Endodermal cell (in vitro differentiated cells): ENCODE measurements at places on chromosomes 4 and X. TPM values are rescaled to one million over a fixed set of nuclear protein-coding genes. Genes with fewer than 3 reads are reported as not detected.

- no peak overlapping the region for H3K27ac ChIP-seq
- H3K27me3 ChIP-seq = no peaks in the 10 kb centered on the region
- no peak for DNase-seq
- H3K4me3 ChIP-seq = peak overlapping the region; percentile 37
- no peaks in the 10 kb centered on the region for H3K4me1 ChIP-seq
These were observed 179.9 kb upstream of the PPP3CA start for GRCh38 chr4:101527188-101527587.

DNA sequence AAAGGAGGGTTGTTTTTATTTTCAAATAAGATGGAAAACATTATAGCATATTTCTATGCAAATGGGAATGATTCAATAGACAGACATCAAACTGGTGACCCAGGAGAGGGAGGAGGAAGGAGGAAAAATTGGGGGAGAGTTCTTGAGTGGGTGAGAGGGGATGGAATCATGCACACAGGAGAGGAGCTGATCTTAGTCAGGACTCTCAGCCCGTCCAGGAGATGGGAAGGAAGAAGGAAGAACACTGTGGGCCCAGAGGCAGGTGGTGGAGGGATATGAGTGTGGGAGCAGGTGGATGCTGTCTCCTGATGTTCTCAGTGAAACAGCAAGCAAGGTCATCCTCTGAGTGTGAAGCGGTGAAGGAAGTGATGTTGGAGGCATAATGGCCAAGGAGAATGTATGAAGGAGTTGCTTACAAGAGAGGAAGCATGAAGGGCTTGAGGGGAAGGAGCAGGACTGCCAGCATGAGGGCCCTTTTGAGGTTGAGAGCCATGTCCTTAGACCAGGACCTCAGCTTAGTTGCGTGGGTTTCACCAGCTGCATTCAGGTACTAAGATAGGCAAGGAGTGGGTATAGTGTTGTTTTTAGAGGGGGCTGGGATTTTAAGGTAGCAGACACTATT, 161.7 kb upstream of the NAP1L5 start:
- no peak for DNase-seq
- no peak overlapping the region for H3K27ac ChIP-seq
- H3K4me1 ChIP-seq = no peaks in the 10 kb centered on the region
- no peaks in the 10 kb centered on the region for H3K27me3 ChIP-seq

GRCh38 chr4:170853422-170854021, 763.8 kb upstream of the AADAT start:
- no peaks in the 10 kb centered on the region for H3K36me3 ChIP-seq
- H3K27ac ChIP-seq = no peak overlapping the region
- H3K4me1 ChIP-seq = no peaks in the 10 kb centered on the region

DNA sequence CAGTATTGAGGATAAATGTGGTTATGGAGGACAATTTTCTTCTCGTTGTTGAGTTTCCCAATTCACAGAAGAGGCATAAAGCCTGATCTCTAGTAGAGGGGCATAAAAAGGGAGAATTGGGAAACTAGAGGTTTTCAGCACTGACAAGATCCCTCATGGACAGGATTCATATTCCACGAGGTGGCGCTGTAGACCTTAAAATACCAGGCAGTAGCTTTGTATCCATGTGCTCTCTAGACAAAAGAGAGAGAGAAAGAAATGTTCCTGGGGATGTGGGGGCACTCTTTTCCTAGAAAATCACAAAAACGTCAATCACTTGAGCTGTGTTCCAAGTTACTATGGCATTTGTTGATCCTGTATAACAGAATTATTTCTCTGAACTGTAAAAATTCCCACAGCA, 128.3 kb downstream of the MAGEE1 start:
- H3K4me3 ChIP-seq = no peak overlapping the region
- H3K4me1 ChIP-seq = no peaks in the 10 kb centered on the region
- DNase-seq = peak; percentile 81
- no peak overlapping the region for H3K27ac ChIP-seq

DNA sequence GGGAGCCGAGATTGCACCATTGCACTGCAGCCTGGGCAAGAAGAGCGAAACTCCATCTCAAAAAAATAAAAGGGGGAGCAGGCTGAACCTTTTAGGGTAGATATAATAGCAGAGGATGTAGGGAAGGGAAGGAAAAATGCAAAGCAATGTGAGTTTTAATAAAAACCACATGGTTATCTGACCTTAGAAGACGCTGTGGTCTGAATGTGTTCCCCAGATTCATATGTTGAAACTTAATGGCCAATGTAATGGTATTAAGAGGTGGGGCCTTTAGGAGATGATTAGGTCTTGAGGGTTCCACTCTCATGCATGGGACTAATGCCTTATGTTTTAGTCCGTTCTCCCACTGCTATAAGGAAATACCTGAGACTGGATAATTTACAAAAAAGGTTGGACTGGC, 114.1 kb upstream of the STX18 start:
- H3K27me3 ChIP-seq = no peaks in the 10 kb centered on the region
- H3K4me3 ChIP-seq = no peak overlapping the region
- H3K36me3 ChIP-seq = no peaks in the 10 kb centered on the region
- H3K27ac ChIP-seq = no peak overlapping the region
- H3K4me1 ChIP-seq = no peaks in the 10 kb centered on the region
- DNase-seq = no peak

- H3K4me1 ChIP-seq = no peaks in the 10 kb centered on the region
- DNase-seq = peak; percentile 80
- H3K4me3 ChIP-seq = no peak overlapping the region
- no peaks in the 10 kb centered on the region for H3K36me3 ChIP-seq
- H3K27me3 ChIP-seq = no peaks in the 10 kb centered on the region
These were observed 46.3 kb downstream of the TEX13B start for GRCh38 chrX:107935664-107936433.

DNA sequence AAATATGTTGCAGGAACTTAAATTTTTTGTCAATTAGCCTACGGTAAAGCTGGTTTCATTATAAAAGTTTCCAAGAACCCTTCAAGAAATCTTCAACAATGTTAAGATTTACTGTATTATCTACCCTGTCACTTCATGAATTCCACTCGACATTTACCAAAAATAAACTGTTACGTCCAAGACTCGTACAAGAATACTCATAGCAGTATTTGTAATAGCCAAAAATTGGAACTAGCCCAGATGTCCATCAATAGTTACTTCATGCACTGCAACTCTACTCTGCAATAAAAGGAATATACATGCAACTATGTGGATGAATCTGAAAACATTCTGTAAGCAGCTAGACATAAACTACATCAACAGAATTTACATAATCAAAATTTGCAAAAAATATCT, 13.4 kb downstream of the RBMX start:
- H3K4me3 ChIP-seq = no peak overlapping the region
- H3K27ac ChIP-seq = no peak overlapping the region
- H3K4me1 ChIP-seq = no peaks in the 10 kb centered on the region
- no peak for DNase-seq
- peaks cover 64% of the 10 kb centered on the region for H3K36me3 ChIP-seq
- H3K27me3 ChIP-seq = no peaks in the 10 kb centered on the region

- no peaks in the 10 kb centered on the region for H3K4me1 ChIP-seq
- no peaks in the 10 kb centered on the region for H3K36me3 ChIP-seq
- H3K4me3 ChIP-seq = no peak overlapping the region
- no peaks in the 10 kb centered on the region for H3K27me3 ChIP-seq
These were observed 72.8 kb downstream of the ARHGEF38 start for GRCh38 chr4:105625214-105625613.

DNA sequence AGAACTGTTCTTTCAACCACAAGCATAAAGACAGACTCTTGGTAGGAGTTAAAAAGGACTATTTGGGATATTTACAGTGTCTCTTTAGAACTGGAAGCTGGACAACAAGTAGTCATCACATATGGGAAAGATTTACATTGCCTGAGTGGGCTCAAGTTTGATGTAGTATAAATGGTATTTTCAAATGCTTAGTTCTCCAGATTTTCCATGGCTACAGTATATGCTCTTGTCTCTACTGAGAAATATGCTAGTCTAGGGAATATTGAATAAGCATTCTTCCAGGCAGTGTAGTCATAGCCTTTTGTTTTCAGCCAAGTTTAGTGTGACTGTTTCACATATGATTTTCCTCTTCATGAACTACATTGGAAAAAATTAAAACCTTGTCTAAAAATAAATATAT, 315.6 kb downstream of the ARHGAP24 start:
- H3K4me1 ChIP-seq = no peaks in the 10 kb centered on the region
- H3K27me3 ChIP-seq = no peaks in the 10 kb centered on the region
- no peak overlapping the region for H3K27ac ChIP-seq
- H3K36me3 ChIP-seq = no peaks in the 10 kb centered on the region
- no peak for DNase-seq
- H3K4me3 ChIP-seq = no peak overlapping the region

DNA sequence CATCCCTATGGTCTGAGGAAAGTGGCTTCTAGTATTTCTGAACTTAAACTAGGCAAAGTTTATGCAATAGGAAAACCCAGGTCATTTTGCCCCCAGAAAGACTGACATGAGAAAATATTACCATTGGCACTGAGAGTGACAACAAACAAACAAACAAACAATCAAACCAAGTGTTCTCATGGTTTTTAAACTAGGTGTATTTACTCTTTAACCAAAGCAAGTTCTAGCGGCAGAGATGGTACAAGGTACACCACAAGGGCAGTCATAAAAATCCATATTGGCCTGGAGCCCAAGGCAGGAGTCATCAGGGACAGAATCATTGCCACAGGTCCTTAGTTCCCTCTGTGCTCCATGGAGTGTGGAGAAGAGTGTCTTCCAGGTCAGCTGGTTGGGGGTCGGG, 26.0 kb upstream of the ENPEP start:
- no peak overlapping the region for H3K4me3 ChIP-seq
- no peaks in the 10 kb centered on the region for H3K27me3 ChIP-seq
- H3K27ac ChIP-seq = no peak overlapping the region

GRCh38 chr4:48635980-48636379, 144.1 kb downstream of the FRYL start:
- H3K27ac ChIP-seq = no peak overlapping the region
- peaks cover 6% of the 10 kb centered on the region for H3K36me3 ChIP-seq
- H3K27me3 ChIP-seq = no peaks in the 10 kb centered on the region
- H3K4me3 ChIP-seq = no peak overlapping the region
- no peaks in the 10 kb centered on the region for H3K4me1 ChIP-seq

DNA sequence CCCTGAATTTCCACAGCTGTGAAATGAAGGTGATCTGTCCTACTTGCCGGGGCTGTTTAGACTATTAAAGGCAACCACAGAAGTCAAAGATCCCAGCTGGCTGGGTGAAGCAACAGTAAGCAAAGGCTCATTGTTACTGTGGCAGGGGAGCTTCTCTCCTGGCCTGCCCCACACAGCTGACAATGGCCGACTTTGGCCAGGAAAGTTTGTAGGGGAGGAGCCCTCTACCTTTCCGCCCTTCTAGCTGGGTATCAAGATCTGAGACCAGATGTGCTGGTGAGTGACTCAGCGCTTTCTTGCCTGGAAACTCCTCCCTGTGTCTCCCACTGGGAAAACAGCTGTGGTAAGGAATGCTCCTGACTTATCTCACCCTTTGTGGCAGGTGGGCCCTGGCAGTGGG, 21.1 kb downstream of the RASSF6 start:
- no peaks in the 10 kb centered on the region for H3K36me3 ChIP-seq
- peak; percentile 90 for DNase-seq
- peak overlapping the region; percentile 42 for H3K27ac ChIP-seq
- H3K4me3 ChIP-seq = peak overlapping the region; percentile 19
- H3K27me3 ChIP-seq = no peaks in the 10 kb centered on the region

DNA sequence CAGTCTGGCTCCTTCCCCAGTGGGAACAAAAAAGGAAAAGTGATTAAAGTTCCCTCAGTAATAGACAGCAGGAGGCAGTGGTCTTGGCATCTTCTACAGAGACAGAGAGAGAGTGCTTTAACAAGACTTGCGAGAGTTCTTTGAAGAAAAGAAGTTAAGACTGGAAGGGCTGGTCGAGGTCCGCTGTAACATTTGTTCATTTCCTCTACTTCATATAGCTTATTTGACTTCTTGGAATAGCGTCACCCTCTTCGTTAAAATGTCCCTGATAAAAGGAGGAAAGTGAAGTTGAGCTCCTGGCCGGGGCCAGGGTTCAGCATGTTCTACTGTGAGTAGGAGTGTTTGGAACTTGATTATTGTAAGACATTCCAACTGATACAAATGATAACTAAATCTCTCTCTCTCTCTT, 179.8 kb downstream of the SLIT2 start:
- H3K4me3 ChIP-seq = no peak overlapping the region
- H3K4me1 ChIP-seq = peaks cover 13% of the 10 kb centered on the region
- no peaks in the 10 kb centered on the region for H3K36me3 ChIP-seq
- DNase-seq = no peak
- H3K27me3 ChIP-seq = peaks cover 26% of the 10 kb centered on the region
- peak overlapping the region; percentile 1 for H3K27ac ChIP-seq

- no peak overlapping the region for H3K27ac ChIP-seq
- H3K27me3 ChIP-seq = no peaks in the 10 kb centered on the region
- no peaks in the 10 kb centered on the region for H3K4me1 ChIP-seq
These were observed 229.6 kb downstream of the PRDM5 start for GRCh38 chr4:120692964-120693363.

GRCh38 chr4:153010146-153010545, 74.0 kb downstream of the FHDC1 start:
- no peaks in the 10 kb centered on the region for H3K27me3 ChIP-seq
- no peaks in the 10 kb centered on the region for H3K36me3 ChIP-seq
- no peak overlapping the region for H3K27ac ChIP-seq
- no peak overlapping the region for H3K4me3 ChIP-seq
- DNase-seq = no peak

DNA sequence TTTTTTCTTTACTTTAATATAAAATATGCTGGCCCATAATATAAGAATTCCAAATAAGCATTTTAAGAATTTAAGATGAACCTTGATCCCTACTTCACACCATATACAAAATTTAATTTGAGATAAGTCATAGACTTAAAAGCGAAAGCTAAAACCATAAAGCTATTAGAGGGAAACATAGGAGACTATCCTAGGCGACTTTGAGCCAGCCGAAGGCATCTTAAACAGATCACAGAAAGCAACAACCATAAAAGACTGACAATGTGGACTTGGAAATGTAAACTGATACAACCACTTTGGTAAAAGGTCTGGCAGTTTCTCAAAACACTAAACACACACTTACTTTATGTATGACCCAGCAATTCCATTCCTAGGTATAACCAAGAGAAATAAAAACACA, 125.0 kb downstream of the EFHC2 start:
- H3K36me3 ChIP-seq = no peaks in the 10 kb centered on the region
- H3K27me3 ChIP-seq = no peaks in the 10 kb centered on the region
- no peak overlapping the region for H3K4me3 ChIP-seq
- no peaks in the 10 kb centered on the region for H3K4me1 ChIP-seq
- no peak for DNase-seq
- H3K27ac ChIP-seq = no peak overlapping the region

- no peaks in the 10 kb centered on the region for H3K4me1 ChIP-seq
- H3K36me3 ChIP-seq = no peaks in the 10 kb centered on the region
- no peak for DNase-seq
- no peak overlapping the region for H3K27ac ChIP-seq
These were observed 54.2 kb upstream of the SMIM10 start for GRCh38 chrX:134936542-134936941.

GRCh38 chr4:8165374-8165896, 6.8 kb upstream of the ABLIM2 start:
- no peak for DNase-seq
- no peak overlapping the region for H3K27ac ChIP-seq
- H3K27me3 ChIP-seq = peaks cover 13% of the 10 kb centered on the region
- H3K4me3 ChIP-seq = no peak overlapping the region

DCHS2 gene
- total RNA-seq = 0.04 to 0.23 TPM (median 0.13 TPM) in 3 replicates

CPZ gene
- total RNA-seq = 23.9 to 31.9 TPM (median 25.4 TPM) in 3 replicates

VCX gene
- total RNA-seq = 0.64 TPM in 1 of 3 replicates, not detected in the others

LONRF3 gene
- 0.75 to 3.8 TPM (median 3.1 TPM) in 3 replicates for total RNA-seq

MBNL3 gene
- total RNA-seq = 27.6 and 33.4 TPM in 2 replicates

HGFAC gene
- total RNA-seq = 0.47 TPM in 1 of 2 replicates, not detected in the other

ZDHHC9 gene
- 27.1 to 46.7 TPM (median 30.2 TPM) in 3 replicates for total RNA-seq

CSAG3 gene
- 0.35 and 0.41 TPM in 2 replicates for total RNA-seq

ANKRD50 gene
- 14.6 to 26.3 TPM (median 23.1 TPM) in 3 replicates for total RNA-seq

NALF2 gene
- total RNA-seq = 56.4 to 72.5 TPM (median 63.0 TPM) in 3 replicates

ADD1 gene
- total RNA-seq = 243 to 260 TPM (median 257 TPM) in 3 replicates

GAGE12F gene
- total RNA-seq = not detected in 2 replicates

RAB9B gene
- total RNA-seq = 0.20 and 0.42 TPM in 2 replicates

GRIA2 gene
- total RNA-seq = not detected in 3 replicates

COL4A6 gene
- 277 and 338 TPM in 2 replicates for total RNA-seq

MORC4 gene
- 3.2 and 3.4 TPM in 2 replicates for total RNA-seq

CT45A8 gene
- total RNA-seq = not detected in 3 replicates
